ENCODE measurements at places on chromosomes 1 and 21. TPM values are rescaled to one million over a fixed set of nuclear protein-coding genes. Genes with fewer than 3 reads are reported as not detected.

DNA sequence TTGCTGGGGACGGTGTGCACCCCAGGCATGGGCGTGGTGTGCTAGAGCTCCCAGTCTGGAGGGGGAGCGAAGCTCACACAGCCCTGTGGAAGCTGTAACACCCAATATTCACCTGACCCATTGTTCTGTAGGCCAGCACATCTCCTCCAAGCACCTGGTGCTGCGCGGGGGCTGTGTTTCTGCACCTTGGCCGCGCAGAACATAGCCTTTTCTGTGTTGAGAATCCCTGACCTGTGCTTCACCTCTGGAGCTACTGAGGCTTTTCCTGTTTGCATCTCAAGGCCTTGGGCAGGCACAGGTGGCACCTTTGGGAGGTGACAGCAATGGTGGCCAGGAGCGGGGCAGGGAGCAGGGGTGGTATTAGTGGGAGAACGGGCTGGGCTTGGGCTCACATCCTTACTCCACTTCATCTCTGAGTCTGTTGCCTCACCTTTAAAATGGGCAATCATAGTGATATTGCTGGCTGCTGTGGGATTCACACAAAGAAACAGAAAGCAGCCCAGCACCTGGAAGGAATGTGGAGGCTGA, 343.9 kb upstream of the AJAP1 start:
- no peak for DNase-seq

DNA sequence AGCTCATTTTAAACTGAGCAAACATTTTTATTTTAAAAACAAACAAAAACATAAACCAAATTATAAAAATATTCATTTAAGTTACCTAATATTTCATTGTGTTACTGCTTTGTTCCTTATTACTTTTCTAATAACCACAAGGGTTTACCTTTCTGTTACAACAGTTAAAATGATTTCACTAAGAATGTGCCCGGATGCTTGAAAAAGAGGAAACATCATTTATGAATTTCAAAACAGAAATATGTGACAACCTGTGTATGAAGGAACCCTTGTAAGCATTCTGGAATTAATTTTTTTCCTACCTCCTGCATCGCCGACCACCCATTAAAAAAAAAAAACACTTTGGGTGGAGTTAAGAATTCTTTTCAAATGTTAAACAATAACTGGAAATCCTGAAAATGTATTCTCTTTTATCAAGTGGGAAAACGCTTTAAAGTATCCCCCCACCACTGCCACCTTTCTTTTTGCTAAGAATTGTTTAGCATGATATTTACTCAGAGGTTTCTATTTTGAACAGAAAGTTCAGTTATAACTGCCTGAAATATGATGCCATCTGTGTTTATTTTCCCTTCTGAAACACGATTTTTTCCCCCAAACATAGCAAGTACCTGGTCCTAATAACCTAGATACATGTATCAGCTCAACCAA, 9.1 kb downstream of the CYYR1 start:
- peak; percentile 49 for DNase-seq

- DNase-seq, result no peak
Observed at GRCh38 chr1:193471981-193472380, 285.6 kb upstream of the B3GALT2 start.

GRCh38 chr21:37702241-37702640, 214.0 kb downstream of the KCNJ6 start:
- no peak for DNase-seq

EFCAB7 gene
- 7.1 TPM for total RNA-seq

TAS1R1 gene
- not detected for total RNA-seq

C8A gene
- total RNA-seq, result not detected

PTGER3 gene
- not detected for total RNA-seq

DNA sequence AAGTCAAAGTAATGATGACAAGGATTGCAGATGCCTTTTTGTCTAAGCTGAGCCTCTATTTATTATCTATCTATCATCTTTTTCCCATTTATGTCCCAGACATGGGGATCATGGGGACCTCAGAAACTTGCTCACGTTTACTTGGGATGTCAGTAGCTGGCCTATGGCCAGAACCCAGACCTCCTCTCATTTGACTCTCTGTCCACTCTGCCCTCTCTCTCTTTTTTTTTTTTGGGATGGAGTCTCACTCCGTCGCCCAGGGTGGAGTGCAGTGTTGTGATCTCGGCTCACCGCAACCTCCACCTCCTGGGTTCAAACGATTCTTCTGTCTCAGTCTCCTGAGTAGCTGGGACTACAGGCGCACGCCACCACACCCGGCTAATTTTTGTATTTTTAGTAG, 3.7 kb upstream of the ID3 start:
- no peak for DNase-seq

DNA sequence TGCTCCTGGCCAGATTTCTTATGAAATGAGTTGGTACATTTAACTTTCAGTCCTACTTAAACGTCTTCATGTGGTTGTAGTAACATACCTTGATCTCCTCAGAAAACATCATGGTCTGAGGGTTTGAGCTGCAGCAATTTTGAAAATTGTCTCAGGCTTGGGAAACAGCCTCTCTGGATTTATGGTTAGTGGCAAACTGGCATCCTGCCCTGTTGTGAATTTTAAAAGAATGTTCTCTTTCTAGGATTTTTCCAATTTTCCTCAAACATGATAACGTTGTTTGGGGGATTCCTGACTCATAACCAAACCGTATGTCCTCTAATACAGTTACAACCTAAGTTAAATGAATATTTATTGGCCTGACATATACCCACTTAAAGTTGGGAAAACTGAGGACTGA, 624.4 kb downstream of the LMO4 start:
- no peak for DNase-seq

DNA sequence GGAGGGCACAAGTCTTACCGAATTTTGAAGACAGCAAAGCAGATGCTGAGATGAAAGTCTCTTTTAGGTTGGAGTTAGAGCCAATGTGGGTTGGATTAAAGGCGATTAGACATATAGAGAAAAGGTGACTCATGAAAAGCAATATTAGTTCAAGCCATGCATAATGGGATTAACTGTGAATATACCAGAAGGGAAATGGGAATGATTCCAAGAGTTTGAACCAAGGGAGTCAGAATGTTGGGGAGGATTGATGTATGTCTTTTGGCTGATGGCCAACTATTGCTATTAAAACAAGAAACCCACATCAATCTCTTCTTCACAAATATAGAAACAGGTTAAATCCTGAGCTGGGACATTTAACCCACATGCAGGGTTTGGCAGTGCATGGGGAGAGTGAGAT, 1.2 kb downstream of the HMGCS2 start:
- DNase-seq, result no peak

GRCh38 chr1:12555411-12556367, 62.3 kb downstream of the DHRS3 start:
- no peak for DNase-seq

DNA sequence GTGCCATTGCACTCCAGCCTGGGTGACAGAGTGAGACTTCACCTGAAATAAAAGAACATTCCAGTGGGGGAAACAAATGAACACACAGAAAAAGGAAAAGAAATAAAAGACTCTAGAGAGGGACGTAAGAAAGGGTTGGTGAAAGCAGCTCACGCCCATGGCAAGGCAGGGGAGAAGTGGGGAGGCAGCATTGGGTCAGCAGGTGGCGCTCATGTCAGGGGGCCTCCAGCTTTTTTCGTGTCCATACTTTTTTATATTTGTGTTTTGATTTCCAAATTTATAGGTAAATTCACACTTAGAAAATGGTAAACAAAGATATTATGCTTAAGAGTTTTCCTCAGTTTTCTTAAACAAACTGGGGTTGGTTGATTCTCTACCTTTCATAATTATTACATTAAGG, 45.5 kb downstream of the VPS13D start:
- peak; percentile 20 for DNase-seq

GRCh38 chr1:66231217-66231616, 302.7 kb upstream of the SGIP1 start:
- DNase-seq, result peak; percentile 40

GRCh38 chr1:245332513-245332912, 177.7 kb downstream of the KIF26B start:
- no peak for DNase-seq

DNA sequence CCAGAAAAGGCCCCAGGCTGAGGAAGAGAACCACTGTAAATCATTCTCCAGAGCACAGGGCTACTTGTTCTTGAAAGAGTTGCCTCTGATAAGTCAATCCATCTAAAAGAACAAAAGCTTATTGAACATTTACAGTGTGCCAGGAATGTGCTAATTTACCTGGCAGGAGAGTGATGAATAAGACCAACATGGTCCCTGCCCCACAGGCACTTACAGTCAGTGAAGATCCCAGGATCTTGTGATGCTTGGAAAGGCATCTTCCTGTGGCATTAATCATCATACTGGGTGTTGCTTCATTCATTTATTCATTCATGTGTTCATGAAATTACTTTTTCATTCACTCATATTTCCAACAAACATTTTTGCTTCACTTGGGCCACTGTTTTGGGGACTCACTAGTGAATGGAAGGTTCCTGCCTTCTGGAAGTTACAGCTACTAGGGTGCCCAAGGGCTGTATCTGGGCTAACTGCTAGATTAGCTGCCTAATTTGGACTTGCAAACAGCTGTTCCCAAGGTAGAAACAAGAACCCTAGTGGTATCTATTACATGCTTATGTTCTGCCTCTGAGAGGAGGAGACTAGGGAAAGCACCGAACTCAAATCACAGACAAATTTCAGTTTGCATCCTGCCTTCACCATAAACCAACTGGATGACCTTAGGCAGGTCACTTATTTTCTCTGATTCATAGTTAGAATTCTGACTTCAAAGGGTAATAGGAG, 133.5 kb downstream of the CLIC6 start:
- no peak for DNase-seq

DNA sequence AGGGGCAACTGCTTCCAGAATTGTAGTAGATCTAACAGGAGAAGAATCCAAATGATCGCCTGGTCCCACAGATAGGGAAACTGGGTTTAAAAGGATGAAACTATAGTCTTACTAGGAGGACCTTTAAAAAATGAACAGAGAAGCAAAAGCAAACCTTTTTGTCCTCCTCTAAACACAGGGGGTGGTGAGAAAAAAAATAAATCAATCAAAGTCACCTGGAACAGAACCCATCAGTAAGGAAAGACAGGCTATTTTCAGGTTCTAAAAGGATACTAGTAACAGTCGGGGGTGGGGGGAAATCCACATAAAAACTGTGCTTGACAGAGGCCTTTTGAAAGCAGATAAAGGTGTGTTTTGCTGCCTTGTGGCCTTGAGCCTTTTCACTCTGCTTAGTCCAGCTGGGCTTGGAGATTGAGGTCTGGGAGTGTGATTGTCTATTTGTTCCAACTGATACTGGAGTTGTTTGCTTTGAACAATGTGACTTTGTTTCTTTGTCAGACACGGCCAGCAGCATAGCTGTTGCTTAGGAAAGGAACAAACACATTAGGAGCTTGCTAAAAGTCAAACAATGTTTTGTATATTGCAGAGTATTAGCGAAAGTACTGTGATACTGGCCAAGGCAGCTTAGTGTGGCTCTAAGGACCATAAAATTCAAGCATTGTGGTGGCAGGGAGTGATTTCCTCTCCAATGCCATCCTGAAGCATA, 141.1 kb upstream of the IRF2BP2 start:
- peak; percentile 33 for DNase-seq

DNA sequence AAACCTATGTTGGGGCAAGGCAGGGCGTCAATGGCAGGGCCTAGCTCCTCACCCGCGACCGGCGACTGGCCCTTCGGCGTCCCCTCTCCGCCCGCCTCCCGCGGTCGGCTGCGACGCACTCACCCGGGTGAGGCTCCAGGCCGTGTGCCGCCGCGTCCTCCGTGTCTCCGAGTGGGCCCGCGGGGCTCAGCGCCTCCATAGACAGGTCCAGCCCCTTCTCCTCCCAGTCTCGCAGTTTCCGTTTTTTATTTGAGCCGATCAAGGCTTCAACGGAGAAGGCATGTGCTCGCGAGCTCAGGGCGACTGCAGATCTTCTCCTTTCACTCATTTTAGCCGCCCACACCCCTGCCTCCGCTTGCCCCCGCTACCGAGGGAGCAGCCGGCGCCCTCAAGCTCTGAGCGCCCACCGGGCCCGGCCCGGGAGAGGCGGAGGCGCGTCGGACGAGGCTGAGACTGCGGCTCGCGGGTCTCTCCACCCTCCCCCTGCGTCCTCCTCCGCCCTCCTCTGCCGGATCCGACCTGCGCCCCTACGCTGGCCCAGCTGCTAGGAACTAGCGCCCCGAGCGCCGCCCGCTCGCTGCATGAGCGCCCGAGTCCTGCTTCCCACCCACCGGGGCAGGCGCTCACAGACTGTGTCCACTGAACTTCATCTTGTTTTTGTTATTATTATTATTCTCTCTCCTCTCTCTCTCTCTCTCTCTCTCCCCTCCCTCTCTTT, 516 bp downstream of the TBX15 start:
- no peak for DNase-seq

DNA sequence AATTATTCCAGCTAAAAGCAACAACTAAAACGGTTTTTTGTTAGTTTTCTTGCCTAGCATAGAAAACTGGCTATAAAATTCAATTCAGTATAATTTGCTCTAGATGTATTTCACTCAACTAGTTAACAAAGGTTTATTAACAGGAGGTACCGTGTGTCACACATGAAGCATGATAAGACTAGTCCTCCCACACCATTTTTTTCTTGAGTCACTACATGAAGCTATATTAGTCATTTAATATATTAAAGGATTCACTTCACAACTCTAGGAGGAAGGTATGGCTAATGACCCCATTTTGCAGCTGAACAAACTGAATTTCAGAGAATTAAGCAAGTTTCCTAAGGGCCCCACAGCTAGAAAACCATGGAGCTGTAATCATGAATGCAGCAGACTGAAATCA, 307.8 kb upstream of the USP25 start:
- DNase-seq, result no peak

RAD54L gene
- total RNA-seq, result 18.9 TPM

FMO5 gene
- total RNA-seq, result 0.60 TPM

DNA sequence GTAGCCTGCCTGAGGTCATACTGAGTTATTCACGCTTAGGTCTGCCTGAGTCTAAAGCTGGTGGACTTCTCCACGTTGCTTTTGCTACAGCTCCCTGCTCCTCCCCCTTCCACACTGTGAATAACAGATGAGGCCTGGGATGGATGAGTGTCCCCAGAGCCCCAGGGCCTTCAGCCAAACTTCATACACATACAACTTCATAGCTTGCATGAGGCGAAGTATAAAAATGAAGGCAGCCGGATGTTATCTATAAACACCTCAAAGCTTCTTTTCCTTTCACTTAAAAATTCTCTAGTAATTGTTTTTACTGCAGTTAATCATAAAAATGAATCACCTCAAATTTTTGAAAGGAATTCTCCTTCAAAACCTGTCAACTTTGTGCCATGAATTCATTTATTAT, 70.2 kb downstream of the DAB1 start:
- no peak for DNase-seq

DNA sequence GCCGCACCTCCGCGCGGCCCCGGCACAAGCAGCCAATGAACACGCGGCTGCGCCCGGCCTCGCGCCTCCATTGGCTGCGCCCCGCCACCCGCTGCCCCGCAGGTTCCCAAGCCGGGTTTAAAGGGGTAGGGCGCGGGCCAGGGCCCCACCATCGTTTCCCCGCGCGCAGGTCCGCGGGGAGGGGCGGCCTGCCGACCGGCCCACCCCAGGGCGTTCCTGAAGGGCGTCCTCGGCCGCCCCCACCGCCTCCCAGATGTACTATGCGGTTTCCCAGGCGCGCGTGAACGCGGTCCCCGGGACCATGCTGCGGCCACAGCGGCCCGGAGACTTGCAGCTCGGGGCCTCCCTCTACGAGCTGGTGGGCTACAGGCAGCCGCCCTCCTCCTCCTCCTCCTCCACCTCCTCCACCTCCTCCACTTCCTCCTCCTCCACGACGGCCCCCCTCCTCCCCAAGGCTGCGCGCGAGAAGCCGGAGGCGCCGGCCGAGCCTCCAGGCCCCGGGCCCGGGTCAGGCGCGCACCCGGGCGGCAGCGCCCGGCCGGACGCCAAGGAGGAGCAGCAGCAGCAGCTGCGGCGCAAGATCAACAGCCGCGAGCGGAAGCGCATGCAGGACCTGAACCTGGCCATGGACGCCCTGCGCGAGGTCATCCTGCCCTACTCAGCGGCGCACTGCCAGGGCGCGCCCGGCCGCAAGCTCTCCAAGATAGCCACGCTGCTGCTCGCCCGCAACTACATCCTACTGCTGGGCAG, at the start of gene OLIG1:
Gene OLIG1 (plus strand): TSS at position 148 of the 750 bp plus-strand sequence. CDS start 106 bp downstream, at position 254.
- DNase-seq, result peak; percentile 18
